ENCODE measurements at places on chromosomes 2 and 18.

DNA sequence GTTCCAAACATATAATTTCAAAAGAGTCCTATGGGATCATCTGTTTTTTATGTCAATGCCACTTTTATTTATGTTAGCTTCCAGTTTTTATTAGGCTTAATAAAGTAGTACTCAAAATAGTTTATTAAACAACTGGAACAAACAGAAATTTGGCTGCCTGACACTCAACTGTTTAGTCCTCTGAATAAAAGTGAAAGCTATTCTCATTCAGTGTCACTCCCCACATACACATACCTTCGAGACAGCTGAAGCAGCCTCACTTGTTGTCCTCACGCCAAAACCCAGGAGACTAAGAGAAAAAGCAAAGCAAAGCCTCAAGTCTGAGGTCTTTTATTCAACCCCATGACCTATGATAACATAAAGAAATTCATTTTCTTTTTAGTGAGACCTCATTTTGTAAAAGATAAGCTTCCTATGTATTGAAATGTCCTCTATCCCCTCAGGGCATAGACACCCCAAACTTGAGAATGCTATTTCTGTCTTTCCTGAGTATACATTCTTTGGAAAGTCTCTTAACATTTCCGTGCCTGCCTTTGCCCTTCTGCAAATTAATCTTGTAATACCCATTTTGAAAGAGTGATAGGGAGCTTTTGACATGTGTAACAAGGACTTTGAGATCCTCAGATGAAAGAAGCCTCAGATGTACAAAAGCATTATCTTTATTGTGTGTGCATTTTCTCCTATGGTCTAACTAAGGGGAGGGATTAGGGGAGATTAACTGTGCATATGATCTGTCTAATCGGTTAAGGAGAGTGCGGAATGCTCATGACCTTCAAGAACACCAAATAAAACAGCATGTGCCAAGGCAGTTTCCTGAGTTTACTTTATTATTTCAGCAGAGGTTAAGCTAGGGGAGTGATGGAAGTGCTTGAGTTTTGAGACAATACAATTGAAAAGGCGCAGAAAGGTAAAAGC lies 1523.7 kb upstream of the PIK3C3 start:
- no peak for DNase-seq

DNA sequence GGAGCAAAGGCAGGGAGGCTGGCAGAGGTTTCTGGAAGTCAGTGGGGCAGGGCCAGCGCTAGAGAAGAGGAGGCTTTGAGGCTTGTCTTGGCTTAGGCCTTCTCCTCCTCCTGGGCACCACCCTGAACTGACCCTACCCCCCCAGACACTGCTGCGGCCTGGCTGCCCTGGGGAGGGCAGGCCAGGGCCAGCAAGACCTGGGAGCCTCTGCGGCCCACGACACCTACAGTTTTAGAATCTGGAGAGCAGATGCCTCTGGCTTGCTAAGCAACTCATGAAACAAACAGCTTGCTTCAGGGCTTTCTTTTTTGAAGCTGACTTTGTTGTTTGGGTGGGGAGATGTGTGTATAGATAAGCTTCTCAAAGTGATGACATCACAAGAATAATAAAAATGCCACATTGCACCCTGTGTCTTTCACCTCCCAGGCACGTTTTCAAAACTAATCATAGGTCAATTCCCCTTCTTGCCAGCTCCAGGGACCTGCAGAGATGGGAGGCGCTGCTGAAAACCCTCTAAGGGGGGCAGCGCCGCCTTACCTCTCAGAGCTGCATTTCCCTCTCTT lies 46.2 kb upstream of the SMAD7 start:
- DNase-seq: no peak

- no peak for DNase-seq
These were observed 97.2 kb upstream of the SCN7A start for GRCh38 chr2:166591226-166591625.

- no peak for DNase-seq
These were observed 1064.3 kb upstream of the CDH2 start for GRCh38 chr18:29241199-29241598.

GRCh38 chr18:78980279-78980771 lies 707 bp downstream of the SALL3 start:
- no peak for DNase-seq
